Activated CD4-positive, CD25-positive, alpha-beta regulatory T cell treated with anti-CD3 and anti-CD28 coated beads, Interleukin-2, amount 50 U/mL, for 16 hours (primary cell): ENCODE measurements at places on chromosomes 5 and 9.

- no peak for DNase-seq
Measured at GRCh38 chr5:173237143-173237874, 2.3 kb upstream of the NKX2-5 start.

DNA sequence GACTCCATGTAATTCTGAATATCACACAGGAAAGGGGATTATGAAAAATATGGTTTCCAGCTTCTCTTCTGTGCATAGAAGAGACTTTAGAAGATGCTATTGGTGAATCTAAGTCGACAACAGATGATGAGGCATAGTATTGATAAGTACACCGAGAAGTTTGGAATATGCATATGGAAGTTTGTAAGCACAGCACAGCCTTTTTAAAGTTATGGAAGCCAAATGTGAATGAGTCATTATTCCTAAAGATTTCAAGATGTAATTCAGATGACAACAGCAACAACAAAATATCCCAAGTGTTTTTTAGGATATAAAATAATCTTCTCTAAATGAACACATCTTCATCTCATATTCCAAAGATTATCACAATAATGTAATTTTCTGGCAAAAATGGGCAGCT lies 1723.3 kb downstream of the EFNA5 start:
- no peak for DNase-seq

GRCh38 chr5:17497446-17497845 lies 585 bp upstream of the TAF11L2 start:
- DNase-seq = no peak

GRCh38 chr5:95142145-95142544 lies 142.7 kb downstream of the MCTP1 start:
- DNase-seq = no peak

DNA sequence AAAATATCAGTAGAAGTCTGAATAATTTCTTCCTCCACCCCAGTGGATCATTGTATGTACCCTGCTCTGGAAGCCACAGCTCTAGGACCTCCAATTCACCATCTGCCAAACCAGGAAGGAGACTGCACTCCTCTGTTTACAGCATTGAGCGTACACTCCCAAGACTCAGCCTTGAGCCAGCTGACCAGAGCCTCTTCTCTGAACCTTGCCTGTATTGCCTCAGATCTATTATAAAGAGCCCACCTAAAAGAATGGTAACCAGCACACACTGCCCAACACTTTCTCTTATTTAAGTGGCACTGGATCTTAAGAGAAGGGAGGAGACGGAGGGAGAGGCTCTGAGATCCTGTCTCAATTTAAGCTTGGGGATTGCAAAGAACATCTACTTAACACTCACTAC lies 217.8 kb upstream of the RASEF start:
- no peak for DNase-seq

GRCh38 chr5:93359296-93359959 lies 221.6 kb downstream of the NR2F1-AS1 start:
- DNase-seq = no peak

- no peak for DNase-seq
Measured at GRCh38 chr9:899440-900184, 58.1 kb downstream of the DMRT1 start.
